ENCODE measurements at places on chromosomes 6 and 20.

DNA sequence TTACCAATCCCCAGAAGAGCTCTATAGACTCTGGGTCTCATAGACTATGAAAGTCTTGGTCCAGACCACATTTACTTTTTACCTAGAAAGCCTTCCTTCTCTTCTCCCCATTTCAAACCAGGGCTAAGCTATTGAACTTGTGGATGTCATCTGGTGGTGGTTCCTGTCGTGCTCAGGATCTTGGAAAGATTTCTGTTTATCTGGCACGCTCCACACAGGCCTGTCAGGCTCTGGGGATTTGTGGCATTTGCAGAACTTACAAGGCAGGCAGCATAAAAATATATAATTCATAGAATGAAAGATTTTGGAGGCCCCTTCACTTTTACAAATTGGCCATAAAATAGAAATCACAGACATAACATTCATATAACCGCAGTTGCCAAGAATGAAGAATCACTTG lies 188.1 kb downstream of the UST start:
- no peak for DNase-seq

- no peak for DNase-seq
Observed at GRCh38 chr6:125994670-125995488, 8.5 kb downstream of the TRMT11 start.

- no peak for DNase-seq
Observed at GRCh38 chr6:88662653-88663174, 300.7 kb downstream of the RNGTT start.

DNA sequence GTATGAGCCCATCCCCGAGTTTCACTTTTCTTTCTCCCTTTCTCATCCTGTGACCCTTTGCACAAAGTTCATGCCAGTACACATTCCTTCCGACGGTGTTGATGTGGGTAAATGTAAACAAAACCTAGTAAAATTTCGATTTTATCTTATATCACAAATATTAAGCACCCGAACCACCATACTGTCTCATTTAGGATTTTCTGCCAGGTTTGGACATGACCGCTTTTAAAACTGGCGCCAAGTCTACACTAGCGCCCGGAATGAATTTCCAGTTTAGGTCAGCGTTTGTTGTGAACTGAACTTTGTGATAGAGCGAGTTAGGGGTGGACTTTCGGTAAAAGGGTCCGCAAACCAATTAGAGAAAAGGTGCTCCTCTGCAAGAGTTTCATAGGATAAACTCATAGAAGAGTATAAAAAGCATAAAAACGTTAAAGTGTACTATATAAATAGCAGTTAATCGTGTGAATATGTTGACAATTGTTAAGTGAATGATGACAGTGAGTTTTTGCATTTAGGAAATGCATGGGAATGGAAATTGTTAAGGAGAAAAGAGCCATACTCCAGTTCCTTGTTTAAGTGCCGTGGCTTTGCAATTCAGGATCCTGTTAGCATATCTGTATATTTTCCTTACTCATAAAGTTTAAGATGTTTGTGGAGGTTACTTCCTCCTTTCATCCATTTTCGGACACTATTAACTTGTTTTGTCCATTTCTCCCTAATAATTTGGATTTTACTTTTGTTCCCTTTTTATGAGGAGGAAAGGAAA lies 937 bp downstream of the AKAP7 start:
- DNase-seq = no peak

DNA sequence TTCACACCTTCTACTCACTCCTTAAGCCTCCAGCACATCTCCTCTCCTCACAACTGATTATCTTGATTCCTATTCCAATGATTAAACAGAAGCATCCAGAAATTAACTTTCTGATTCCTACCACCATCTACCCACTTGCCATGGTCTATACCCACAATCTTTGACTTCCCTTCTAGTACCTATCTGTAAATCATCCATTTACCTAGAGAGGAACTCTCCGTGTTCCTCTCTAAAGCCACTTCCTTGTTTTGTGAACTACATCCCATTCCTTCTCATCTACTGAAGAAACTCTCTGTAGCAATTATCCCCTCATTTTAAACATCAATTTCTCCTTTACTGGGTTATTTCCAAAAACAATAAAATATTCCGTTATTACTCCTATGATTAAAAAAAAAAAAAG lies 167.3 kb downstream of the ARHGAP18 start:
- no peak for DNase-seq

- DNase-seq = no peak
Observed at GRCh38 chr6:2197984-2198383, 47.4 kb downstream of the GMDS start.

DNA sequence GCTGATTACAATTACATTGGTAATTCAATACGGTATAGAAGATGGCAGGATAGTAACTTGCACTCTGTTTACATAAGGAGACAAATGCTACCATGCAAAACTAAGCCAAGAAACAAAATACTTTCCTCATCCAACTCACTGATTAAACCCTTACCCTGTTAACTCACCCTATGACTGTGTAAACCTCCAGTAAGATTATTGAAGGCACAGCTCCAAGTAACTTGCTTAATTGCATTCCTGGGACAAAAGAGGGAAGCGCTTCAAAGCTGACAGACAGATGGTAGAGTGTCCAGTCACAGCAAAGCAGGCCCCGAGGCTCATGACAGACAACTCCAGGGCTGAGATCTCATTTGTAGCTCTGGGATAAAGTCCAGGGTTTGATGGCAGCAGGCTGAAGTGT lies 6.9 kb upstream of the KIF16B start:
- DNase-seq = no peak

GRCh38 chr20:21149344-21149743 lies 23.5 kb downstream of the KIZ start:
- DNase-seq = no peak

DNA sequence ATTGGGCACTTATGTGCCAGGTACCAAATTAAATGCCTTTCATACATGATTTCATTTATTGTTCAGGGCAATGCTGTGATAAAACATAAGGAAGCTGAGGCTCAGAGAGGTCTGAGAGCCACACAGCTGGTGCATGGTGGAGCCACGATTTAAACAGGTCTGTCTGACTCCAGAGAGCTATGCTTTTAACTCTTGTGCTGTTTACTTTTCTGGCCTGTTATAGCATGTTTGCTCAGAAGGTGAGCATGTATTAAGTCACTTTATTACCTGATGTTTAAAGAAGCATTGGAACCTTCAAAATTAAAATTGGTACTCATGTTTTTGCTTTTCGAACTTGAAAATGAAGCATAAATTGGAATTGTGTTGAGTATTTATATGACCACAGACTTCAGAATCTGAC lies 26.8 kb downstream of the MCM8 start:
- no peak for DNase-seq

- DNase-seq = no peak
Observed at GRCh38 chr20:6410721-6411120, 287.9 kb upstream of the FERMT1 start.

DNA sequence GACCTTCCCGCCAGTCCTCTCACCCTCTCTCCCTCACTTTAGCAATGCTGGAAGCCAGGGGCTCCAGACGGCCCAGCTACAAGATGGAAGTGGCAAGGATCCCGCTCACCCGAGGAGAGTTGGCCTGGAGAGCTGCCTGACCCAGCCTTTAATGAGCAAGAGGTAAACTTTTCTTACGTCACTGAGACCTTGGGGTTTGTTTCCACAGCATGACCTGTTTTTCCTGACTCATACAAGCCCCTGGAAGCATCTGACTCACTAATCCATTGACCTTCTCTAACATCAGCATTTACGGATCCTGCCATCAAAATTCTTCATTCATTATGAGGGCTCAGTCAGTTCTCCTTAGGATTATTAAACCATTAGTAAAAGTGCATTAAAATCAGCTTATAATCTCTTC lies 120.4 kb downstream of the MYLK4 start:
- peak; percentile 58 for DNase-seq

DNA sequence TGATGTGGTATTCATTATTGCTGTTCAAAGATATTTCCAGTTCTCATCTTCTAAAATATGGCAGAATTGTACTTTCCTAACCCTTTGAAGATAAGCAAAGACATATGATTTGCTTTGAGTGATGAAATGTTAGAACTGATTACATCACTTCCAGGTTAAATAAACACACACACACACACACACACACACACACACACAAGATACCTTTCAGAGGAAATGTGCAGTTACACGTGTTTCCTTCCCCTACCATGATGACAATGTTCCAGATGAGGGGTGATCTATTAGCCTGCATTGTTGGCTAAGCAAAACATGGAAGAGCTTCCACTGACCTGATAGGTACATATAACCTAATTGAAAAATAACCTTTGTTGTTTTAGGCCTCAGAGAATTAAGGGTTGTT lies 11.7 kb upstream of the FRK start:
- no peak for DNase-seq

DNA sequence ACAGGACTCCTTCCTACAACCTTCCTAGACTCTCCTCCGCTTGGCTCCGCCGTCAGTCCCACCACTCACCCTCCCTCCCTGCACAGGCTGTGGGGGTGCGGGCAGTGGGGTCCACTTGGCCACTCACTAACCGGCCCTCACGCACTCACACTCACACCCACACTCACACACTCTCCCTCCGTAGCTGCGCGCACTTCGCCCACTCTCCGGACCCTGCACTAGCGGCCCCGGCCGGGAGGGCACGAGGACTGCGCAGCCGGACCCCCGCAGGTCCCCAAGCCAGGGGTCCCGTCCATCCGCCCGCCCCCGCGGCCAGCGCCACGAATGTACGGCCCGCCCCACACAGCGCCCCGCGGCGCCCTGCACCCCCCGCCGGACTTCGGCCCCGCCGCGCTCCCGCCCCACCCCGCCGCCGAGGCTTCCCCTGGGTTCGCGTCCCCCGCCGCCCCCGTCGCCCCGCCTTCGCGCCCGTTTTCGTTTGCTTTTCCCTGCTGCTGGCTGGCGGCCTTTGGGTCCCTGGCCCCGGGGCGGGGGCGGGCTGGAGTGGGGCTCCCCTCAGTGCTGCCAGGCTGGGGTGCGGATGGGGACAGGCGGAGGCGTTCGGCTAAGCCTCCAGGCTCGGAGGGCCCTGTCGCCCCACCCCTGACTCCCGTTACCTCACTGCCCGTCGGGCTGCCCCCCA lies 23.0 kb upstream of the SLC22A7 start:
- no peak for DNase-seq

DNA sequence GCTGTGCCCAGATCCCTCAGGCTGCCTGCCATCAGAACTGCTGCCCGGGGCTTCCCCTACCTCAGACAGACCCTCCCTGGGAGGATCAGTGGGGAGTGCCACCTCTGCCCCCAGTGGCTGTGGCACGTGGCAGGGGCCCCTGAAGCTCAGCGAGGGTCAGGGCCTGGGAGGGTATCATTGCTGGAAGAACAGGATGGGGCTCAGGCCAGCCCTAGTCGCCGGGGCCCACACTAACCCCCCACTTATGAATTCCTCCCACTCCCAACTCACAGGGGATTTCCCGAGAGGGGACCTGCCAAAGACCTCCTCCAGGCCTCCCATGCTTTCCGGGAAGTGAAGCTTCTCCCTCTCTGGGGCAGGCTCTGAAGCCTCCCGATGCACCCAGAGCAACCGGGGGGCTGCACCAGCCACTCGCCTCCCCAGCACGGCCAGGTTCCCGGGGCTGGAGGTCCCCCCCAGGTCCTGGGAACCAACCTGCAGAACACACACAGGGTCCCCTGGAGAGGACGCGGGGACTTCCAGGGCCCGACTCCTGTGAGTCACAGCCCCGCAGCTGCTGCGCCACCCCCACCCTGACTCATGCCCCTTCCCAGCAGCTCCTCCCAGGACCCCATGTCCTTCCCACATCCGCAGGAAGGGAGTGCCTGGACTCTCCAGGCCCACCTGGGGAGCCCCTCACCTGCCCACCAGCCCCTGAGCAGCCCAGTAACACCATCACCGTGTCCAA lies 2.5 kb downstream of the TNFRSF6B start:
- peak; percentile 67 for DNase-seq

DNA sequence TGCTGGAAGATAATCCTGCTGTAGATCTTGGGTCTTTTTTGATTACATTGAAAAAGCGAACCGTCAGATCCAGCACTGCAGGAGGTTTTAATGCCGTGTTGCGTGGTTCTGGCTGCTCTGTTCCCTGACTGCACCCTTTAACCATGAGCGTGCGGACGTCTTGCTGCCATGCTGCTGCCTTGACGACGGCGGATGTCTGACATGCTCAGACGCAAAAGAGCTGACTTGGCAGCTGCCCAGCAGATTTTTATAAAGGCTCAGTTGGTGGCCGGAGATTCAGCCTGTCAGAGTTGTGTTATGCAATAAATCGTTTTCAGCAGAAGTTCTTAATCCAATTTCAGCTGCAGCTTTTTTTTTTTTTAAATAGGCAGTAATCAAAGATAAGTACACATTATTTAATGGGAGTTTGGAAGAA lies 119.4 kb downstream of the JARID2 start:
- no peak for DNase-seq

DNA sequence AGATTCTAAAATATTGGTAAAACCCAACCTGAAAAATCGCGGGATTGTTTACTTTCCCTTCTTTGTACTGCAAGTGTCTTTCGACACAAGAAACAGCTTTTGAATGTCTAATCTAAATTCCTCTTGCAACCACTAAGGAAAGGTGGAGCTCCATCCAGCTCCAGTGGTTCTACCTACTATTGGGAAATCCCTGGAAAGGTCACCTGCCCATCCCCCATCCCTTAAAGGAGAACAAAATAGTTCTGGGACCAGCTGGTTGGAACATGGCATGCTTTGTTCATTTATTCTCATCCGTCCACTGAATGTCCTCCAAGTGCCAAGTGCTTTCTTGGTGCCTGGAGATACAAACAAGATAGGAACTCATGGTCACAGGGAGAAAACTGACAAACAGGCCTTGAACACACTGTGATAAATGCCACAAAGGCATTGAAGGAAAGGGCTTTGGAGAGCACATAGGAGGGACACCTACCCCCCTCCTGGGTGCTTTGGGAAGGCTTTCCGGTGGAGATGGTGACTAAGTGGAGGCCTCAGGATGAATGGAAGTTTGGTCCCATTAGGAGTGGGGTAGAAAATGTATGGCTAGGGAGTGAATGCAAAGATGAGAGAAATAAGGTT lies 2.3 kb upstream of the CITED2 start:
- no peak for DNase-seq

DNA sequence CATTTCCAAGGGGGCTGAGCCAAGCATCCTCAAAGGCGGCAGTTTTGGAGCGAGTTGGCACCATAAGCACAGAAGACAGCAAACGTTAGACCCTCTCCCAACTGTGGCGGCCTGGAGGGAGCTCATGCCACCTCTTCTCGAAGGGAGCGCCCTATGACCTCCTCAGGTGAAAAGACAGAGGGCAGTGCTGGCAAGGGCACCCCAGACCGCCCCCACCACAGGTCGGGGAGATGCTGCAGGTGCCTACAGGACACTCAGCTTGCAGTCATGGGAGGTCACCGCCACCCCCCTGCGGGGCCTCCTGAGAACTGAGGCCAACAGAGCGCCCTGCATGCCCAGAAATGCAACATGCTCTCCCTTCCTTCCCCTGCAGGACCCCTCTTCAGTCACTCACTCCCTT lies 45.1 kb upstream of the BHLHE23 start:
- DNase-seq = no peak

DNA sequence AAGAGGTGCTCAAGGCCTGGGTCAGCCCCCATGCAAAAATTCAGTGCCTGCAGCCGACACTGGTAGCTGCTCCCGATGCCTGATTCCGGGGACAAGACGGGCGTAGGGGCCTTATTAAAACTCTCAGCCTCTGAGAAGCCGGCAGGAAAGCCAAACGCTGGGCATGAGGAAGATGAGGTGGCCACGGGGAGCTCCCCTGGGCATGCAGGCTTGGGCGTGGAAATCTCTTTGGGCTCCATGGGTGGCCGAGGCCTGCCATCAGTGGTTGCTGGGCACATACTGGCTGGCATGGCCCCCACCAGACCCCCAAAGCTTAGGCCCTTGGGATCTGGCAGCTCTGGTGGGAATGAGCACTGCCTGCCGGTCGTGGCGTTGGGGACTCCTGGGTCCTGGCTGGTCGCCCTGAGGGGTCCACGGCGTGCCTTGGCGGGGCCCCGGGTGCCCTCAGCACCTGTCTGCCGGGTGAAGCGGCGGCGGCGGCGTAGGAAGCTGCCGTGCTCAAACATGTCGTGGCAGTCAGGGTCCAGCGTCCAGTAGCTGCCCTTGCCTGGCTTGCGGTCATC lies 586 bp downstream of the FOXS1 start:
- DNase-seq = no peak
